ENCODE measurements at places on chromosomes 7 and 10.

DNA sequence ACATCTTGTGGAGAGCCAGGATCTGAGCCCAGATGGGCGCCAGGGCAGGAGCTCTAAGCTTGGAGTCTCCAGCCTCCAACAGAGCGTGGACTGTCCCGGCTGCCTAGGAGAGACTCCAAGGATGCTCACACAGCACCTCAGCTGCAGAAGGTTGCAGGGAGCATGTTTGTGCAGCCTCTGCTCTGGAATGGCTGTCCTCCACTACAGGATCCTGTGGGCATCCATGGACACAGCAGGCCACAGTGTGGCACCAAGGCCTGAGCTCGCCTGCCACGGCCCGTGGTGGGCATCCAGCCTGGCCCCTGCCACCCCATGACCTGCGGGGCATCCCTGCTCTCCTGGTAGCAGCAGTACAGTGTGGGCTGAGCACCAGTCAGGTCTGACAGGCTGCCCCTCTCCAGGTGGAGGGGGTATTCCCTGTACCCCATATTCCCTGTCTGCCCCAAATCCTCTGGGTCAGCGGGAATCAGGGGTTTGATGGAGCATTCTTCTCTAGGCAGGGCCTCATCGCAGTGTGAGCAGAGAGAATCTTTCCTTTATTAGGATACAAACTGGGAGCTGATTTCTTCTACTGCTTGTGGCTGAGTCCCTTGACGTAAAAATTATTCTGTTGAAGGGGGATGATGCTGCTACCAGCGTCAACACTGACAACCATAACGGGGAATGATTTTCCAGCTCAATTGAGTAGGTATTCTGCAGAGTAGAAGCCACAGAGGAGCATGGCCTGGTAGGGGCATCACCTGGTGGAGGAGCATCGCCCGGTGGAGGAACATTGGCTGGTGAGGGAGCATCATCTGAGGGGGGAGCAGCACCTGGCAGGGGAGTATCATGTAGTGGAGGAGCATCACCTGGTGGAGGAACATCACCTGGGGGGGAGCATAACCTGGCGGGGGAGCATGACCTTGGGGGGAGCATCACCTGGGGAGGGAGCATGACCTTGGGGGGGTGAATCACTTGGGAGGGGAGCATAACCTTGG, 60.6 kb downstream of the GLRX3 start:
- no peak for DNase-seq

DNA sequence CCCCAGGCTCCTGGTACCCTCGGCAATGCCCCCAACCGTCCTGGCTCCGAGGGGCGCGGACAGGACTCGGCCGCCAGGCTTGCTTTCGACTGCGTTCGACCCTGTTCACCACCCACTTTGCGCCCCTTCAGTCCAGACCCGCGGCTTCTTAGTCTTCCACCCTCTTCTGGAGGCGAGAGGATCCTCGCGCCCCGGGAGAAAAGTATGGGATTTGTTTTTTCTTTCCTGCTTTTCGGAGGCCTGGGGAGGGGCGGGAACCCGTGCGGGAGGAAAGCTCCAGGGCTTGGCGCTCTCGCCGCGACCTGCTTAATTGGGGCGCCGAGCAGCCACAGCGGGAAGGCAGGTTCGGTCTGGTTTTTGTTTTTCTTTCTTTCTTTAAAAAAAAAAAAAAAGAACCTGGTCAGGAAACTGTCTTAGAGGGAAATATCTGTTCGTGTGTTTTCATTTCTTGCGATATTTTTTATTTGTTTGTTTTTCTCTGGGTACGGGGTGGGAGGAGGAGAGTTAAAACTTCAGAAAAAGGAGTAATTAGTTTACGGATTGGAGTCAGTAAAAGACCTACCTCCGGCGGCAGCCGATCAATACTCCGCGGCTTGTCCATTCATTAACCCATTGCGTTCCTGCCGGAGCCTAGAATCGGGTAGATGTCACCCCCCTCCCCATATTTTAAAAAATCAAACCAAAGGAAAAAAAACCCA, 1.6 kb downstream of the EMX2 start:
- no peak for DNase-seq

- no peak for DNase-seq
Observed at GRCh38 chr10:123635131-123635530, 31.0 kb upstream of the GPR26 start.

DNA sequence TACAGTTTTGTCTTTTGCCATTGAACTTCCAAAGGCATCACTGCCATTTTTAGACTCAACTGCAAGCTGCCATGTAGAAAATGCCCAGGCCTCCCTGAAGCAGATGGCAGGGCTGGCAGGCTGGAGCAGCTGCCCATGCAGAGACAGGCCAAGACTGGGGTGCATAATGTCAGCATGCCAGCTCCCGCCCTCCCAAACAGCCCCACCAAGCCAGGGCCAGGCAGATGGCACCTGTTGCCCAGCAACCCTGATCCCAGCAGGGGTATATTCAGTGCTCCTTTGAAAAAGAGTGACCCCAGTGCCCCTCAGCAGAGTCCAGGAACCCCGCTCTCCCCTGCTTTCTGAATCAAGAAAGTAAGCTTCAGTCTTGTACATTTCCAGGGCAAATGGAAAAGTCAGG, 32.6 kb downstream of the VSTM4 start:
- DNase-seq: peak; percentile 31

GRCh38 chr10:96465599-96465998, 48.1 kb downstream of the TLL2 start:
- no peak for DNase-seq

DNA sequence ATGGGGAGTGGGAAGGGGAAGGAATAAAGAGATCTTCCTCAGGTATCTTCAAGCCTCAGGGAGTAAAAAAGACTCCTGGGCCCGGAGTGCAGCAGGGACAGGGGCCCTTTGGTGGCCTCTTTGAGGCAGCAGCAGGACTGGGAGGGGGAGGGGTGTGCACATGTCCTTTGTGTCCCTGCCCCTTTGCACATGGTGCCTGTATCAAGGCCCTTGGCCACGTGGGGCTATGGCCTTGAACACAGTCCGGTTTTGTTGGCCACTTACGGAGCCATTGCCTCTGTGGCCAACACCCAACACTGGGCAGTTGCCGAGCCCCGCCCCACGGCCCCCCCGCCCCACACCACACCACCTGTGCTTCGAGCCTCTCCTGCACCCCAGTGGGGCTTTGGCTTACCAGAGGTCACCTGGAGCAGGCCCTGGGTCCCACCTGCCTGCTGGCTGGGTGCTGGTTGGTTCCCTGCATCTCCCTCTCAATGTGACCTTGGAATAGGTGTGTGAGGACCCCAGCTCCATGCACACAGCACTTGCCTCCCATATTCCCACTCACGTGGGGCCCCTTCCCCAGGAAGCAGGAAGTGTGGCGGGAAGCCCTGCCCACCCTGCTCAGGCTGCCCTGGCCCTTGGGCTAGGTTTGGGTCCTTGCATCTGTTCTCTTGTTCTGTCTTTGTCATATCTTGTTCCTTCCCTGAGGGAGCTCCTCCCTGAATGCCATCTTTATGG, 5.4 kb downstream of the SAP25 start:
- no peak for DNase-seq

GRCh38 chr7:137844677-137845425, 1.9 kb downstream of the DGKI start:
- no peak for DNase-seq

GRCh38 chr10:78852466-78853240, 216.1 kb upstream of the ZMIZ1 start:
- no peak for DNase-seq

- no peak for DNase-seq
Observed at GRCh38 chr7:15557686-15558085, 4.1 kb downstream of the AGMO start.

GRCh38 chr7:128194533-128195282, 46.4 kb upstream of the LEP start:
- no peak for DNase-seq

GRCh38 chr10:43997330-43997729, 348.6 kb upstream of the ZNF32 start:
- no peak for DNase-seq

DNA sequence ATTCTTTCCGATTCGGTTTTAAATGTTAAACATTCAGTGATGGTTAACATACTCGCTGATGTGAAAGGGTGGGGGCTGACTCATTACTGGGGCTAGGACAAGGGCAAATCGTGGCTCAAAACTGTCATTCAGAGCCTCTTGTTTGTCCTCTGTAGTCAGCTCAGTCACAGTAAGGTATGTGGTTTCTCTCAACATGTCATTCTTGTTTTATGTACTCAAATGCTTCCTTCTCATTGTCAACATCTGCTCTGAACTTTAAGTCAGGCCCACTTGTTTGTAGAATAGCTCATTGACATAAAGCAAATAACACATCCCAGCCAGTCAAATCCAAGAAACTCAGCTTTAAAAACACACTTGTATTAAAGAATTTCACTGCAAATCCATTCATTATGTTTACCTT, 7.3 kb downstream of the SLC16A9 start:
- no peak for DNase-seq

DNA sequence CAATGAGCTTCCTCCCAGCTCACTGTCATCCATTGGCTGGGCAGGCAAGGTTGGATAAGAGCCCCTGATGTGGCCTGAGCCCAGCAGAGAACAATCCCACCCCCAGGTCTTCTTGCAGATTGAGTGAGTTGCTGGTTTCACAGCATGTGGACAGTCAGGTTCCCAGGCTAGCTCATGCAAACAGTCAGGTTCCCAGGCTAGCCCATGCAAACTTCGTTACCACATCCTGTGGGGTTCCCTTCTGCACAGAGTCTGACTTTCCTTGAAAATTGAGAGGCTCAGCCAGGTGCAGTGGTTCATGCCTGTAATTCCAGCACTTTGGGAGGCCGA, 67.1 kb downstream of the TMEM130 start:
- no peak for DNase-seq

DNA sequence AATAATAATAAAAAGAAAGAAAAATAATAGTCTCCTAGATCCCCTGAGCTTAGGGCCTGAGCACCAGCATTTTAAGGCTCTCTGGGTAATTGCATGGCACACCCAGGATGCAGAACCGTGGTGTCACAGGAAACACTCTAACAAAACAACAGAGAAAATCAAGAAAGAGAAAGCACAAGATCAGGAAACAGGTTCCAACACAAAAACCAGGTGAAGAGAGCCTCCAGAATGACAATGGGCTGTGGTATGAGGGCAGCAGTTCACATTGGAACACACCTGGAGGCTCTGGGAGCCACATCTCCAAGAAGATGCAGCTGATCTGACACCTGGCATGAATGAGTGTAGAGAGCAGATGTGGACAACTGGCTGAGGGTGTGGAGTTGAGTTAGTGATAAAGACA, 7.1 kb downstream of the MMRN2 start:
- no peak for DNase-seq

GRCh38 chr7:107891636-107892366, 818 bp downstream of the DLD start:
- no peak for DNase-seq

- DNase-seq: no peak
Observed at GRCh38 chr7:8592167-8592566, 158.8 kb downstream of the NXPH1 start.

DNA sequence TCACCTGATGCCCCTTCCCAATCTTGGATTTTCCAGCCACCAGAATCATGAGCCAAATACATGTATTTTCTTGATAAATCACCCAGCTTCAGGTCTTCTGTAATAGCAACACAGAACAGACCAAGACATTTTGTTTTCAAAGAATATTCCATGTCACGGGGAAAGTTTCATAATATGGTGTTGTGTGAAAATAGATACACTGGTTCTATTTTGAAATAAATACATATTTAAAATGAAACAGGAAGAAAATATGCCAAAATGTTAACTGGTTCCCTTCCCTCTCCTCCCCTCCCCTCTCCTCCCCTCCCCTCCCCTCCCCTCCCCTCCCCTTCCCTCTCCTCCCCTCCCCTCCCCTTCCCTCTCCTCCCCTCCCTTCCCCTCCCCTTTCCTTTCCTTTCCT, 30.3 kb upstream of the CAMK1D start:
- DNase-seq: no peak

DNA sequence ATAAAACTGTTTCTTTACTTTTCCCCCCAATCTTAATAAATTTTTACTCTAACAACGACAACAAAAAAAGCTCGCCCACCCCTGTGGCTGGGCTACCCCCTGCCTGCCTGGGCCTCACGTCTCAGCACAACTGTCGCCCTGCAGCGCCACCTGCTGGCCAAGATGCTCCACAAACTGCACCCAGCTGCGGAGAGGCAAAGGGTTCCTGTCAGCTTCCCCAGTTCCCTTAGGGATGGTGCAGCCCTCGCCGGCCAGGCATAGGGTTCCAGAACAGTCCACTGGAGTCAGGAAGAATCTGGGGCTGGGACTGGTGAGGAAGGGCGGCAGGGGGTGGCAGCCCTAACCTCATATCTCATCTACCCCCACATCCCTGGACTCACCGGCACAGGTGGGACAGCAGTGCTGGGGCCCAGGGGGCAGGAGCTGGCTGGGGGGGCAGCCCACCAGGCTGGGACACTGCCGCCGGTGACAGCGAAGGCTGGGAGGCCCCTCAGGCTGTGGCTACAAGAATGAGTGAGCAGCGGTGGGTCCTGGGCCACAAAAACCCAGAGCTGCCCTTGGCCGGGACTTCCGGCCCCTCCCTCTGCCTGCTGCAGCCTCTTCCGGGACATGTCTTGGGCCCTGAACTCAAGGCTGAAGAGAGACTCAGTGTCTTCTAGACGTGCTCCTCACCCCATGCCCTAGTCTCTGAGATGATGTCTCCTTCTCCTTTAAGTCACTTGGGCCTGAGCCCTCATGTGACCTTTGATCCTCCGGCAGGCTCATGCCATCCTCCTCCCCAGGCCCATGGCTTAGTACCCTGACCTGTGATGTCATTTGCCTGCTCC, 21.2 kb downstream of the ATP6V1F start:
- DNase-seq: no peak

- no peak for DNase-seq
Observed at GRCh38 chr10:24652381-24652957, 71.2 kb downstream of the ARHGAP21 start.

DNA sequence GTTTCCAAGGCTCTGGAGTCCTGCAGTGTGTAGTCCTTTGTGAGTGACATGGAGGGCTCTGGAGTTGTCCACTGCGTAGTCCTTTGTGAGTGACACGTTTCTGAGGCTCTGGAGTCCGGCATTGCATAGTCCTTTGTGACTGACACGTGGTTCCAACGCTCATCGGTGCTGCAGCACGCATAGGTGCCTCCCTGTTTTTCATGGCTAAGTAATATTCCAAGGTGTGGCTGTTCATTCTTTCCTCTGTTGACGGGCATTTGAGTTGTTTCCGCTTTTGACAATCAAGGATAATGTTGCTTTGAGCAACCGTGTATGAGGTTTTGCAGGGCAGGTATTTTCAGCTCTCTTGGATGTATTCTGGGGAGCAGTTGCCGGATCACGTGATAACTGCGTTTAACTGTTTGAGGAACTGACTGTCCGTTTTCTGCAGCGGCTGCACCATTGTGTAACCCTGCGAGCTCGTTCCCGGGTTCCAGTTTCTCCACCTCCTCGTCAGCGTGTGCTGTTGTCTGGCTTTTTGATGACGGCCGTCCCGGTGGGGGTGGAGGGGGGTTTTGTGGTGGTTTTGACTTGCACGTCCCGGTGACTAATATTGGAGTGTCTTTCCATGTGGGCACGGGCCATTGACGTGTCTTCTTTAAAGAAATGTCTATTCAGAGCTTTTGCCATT, 21.1 kb downstream of the FAM20C start:
- DNase-seq: no peak

- no peak for DNase-seq
Observed at GRCh38 chr7:80244206-80244916, 109.7 kb downstream of the GNAI1 start.

Measured in substantia nigra (tissue), 51 donors.